ENCODE measurements at places on chromosomes 12 and 14.

GRCh38 chr12:54429014-54429471 is 10.0 kb upstream of the ITGA5 start:
- DNase-seq, result peak; percentile 15

- DNase-seq, result no peak
These were observed 13.4 kb upstream of the FRMD6 start for GRCh38 chr14:51638071-51638944.

DNA sequence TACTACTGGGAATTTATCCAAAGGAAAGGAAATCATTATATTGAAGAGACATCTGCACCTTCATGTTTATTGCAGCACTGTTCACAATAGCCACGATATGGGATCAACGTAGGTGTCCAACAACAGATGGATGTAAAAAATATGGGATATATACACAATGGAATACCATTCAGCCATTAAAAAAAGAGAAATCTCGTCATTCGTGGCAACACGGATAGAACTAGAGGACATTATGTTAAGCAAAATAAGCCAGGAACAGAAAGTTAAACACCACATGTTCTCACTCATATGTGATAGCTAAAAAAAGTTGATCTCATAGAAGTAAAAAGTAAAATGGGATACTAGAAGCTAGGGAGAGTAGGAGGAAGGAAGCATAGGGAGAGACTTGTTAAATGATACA is 82.9 kb upstream of the CLMN start:
- no peak for DNase-seq

GRCh38 chr14:35202195-35202594 is 79.8 kb downstream of the PRORP start:
- no peak for DNase-seq

- peak; percentile 38 for DNase-seq
These were observed 35.7 kb downstream of the MRPL42 start for GRCh38 chr12:93502802-93503623.

GRCh38 chr12:42744539-42745182 is 155.1 kb upstream of the PRICKLE1 start:
- no peak for DNase-seq

DNA sequence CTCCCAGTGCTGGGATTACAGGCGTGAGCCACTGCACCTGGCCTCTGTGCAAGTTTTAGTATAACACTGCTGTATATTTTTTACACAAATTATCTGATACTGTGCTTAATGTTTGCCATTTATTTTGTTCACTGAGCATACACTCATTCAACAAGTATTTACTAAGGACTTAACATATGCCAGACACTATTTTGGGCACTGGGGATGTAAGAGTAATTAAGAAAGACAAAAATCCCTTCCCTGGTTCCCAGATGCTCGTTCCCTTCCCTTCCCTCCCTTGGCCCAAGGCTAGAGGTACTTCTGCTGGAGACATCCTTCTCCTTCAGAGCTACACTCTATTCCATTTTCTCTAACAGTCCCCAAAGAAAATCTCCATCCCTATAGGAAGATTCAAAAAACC is 12.5 kb downstream of the CIT start:
- no peak for DNase-seq

GRCh38 chr14:56902385-56902784 is 92.1 kb upstream of the OTX2 start:
- no peak for DNase-seq

DNA sequence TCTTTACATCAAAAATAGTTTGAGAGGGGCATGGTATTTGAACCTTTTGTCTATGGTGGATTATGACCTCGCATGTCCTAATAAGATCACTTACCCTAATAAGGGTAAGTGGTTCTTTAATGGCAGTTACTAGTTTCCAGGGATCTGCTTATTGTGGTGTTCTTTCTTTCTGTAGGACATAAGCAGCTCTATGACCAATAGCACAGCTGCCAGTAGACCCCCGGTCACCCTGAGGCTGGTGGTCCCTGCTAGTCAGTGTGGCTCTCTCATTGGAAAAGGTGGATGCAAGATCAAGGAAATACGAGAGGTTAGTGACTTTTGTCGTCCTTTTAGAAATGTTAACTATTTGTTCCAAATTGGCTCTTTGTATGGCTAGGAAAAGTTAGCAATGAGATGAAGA is 7.2 kb downstream of the PCBP2 start:
- no peak for DNase-seq

- no peak for DNase-seq
These were observed 116.4 kb upstream of the LRFN5 start for GRCh38 chr14:41490323-41490722.

GRCh38 chr12:66648033-66648735 is 30.7 kb downstream of the GRIP1 start:
- no peak for DNase-seq

DNA sequence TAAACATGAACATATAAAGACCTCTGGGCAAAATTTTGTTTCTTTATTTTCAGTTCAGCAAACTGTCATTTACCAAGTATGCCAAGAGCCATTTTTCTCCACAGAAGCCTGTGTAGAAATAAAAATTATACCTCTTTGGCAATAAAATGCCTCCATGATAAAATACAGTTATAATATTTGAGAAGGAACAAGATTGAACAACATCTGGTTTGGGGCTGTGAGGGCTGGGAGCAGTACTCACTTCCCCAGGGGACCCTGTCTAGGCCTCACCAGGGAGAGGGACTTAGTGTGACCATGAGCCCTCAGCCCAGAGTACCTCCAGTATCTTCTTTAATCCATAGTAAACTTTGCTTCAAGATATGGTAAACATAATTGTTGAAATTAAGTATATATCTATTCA is 65.1 kb downstream of the DAAM1 start:
- DNase-seq, result no peak

- DNase-seq, result no peak
These were observed 66.0 kb downstream of the SLC38A6 start for GRCh38 chr14:61047021-61047420.

DNA sequence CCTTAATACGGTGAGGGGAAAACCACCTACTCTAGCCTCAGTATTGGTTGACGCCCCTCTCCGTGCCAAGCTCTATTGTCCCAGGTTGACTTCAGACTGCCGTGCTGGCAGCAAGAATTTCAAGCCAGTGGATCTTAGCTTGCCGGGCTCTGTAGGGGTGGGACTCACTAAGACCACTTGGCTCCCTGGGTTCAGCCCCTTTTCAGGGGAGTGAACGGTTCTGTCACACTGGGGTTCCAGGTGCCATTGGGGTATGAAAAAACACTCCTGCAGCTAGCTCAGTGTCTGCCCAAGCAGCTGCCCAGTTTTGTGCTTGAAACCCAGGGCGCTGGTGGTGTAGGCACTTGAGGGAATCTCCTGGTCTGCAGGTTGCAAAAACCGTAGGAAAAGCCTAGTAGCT is 107.1 kb downstream of the NUBPL start:
- DNase-seq, result no peak

- no peak for DNase-seq
These were observed 163.2 kb downstream of the RPL10L start for GRCh38 chr14:46488374-46488773.

DNA sequence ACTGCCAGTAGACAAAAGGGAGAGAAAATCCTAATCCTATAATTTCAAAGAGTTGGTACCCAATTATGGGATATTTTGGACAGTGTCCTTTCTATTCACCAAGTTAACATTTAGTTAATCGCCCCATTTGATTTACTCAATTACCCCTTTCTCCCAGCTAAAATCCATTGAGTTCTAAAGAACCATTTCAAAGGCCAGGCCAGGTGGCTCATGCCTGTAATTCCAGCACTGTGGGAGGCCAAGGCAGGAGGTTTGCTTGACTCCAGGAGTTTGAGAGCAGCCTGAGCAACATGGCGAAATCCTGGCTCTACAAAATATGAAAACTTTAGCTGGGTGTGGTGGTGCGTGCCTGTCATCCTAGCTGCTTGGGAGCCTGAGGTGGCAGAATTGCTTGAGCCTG is 5.5 kb upstream of the GPR19 start:
- no peak for DNase-seq

- DNase-seq, result no peak
These were observed 122.5 kb downstream of the PHLDA1 start for GRCh38 chr12:75908961-75909605.

- peak; percentile 44 for DNase-seq
These were observed at the start of gene PLBD1 for GRCh38 chr12:14567351-14568162. Gene PLBD1, minus strand, starts transcription at chr12:14567883. Its CDS starts 187 bp downstream, at chr12:14567696.

GRCh38 chr14:67575684-67576083 is 24.4 kb downstream of the PIGH start:
- DNase-seq, result peak; percentile 4

DNA sequence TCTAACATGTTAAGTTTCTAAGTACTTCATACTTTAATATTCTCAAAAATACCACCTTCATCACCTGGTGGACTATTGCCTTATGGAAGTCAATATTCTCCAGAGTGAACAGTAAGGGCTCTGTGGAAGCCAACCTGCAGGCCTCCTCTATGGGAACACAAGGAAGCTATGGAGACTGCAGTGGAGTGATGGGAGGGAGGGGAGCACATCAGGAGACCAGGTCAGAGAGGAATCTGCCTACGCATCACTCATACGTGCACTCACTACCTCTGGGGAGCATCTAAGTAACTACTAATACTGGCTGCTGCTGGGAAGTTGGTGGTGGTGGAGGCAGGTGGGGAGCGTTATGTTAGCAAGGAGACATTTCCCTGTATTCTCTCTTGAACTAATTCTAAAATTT is 19.9 kb downstream of the HECTD4 start:
- DNase-seq, result no peak

DNA sequence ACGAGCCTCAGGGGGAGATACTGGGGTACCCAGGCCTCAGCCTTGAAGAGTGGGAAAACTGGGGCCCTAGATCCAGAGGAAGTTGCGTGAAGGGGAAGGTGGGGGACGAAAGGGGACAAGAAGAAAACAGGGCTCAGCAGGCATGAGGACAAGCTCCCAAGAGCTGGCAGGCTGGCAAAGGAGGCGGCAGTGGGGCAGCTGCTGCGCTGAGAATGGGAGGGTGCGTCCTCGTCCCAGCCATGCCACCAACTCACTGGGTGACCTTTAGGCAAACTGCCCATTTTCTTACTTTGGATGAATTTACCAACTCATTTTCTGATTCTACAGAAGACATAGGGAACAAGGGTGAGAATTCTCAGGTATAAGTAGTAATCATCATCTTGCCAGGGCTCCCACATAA is 133.6 kb downstream of the TTC7B start:
- no peak for DNase-seq

DNA sequence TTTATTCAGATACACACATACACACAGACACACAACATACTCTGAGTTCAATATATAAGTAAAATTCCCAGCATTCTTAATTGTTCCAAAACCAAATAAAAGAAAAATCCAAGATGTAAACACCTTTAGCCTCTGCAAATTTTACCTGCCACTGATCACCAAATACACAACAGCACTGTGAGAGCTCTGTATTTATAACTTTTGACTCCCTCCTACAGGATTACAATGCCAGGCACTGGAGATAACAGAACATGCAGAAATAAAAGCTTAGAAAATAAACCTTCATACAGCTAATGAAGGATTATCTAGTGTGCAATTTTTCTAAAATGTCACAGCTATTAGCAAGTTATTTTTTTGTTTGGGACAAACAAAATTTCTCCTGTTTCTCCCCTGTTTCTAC is 85.0 kb downstream of the TAOK3 start:
- no peak for DNase-seq

GRCh38 chr12:16154990-16155389 is 122.5 kb downstream of the SLC15A5 start:
- no peak for DNase-seq

DNA sequence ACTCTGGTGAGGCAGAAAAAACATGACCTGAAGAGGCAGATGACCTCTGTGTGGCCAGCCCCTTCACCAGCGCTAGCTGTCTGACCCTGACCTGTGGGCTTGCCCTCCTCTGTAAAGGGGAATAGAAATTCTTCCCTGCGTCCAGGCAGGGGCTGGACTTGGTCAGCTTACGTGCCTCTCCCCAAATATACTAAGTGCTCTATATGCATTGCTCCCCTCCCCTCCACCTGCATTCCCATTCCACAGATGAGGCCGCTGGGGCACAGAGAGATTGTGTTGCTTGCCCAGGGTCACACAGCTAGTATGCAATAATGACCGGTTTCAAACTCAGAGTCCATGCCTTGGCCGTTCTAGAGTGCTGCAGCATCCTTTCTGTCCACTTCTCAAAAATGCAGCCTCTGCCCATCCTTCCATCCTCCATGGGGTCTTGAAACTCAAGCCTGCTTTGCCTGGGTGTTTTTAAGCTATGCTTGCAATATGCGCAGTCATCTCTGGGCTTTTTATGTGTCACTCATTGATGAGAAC is 303.9 kb downstream of the CACNA1C start:
- no peak for DNase-seq

DNA sequence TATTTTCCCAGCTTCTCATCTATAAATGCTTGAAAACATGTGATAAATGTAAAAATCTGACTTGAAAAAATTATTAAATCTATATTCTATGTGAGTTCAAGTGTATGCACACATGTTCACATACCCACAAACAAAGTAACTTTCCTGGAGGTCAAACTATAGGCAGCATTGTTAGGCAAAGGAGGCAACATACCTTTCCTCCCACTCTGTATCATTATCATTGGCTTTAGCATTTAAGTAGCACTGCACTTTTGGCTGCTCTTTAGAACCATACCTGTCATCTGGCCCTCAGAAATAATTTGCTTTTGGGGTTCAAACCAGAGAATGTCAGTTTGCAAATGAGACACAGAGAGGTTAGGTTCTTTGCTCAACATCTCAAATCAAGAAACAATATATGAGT is 102.4 kb upstream of the CCDC196 start:
- DNase-seq, result no peak

- no peak for DNase-seq
These were observed 111.6 kb downstream of the RIN3 start for GRCh38 chr14:92625213-92625612.

DNA sequence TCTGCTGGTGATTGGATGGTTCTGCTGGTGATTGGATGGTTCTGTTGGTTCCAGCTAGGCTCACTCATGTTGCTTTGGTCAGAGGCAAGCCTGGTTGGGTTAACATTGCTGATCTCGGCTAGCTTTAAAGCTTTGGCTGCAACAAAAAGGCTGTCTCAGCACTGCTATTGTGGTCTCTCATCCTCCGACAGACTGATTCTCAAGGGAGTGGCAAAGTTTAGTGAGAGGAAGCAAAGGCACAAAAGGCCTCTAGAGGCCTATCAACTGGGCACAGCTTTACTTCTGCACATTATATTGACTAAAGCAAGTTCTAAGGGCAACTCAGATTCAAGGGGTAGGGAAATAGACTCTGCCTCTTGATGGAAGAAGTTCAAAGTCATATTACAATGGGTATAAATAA is 84.7 kb upstream of the LGR5 start:
- no peak for DNase-seq

All from activated naive CD8-positive, alpha-beta T cell treated with anti-CD3 and anti-CD28 coated beads, Interleukin-2, amount 10 ng/mL, durations not matched to agents 7 days and 5 days (primary cell).